Stimulated activated CD4-positive, alpha-beta T cell treated with anti-CD3 and anti-CD28 coated beads, Interleukin-15, amount 100 ng/mL, for 24 hours (primary cell): ENCODE measurements at places on chromosomes 11 and 22.

DNA sequence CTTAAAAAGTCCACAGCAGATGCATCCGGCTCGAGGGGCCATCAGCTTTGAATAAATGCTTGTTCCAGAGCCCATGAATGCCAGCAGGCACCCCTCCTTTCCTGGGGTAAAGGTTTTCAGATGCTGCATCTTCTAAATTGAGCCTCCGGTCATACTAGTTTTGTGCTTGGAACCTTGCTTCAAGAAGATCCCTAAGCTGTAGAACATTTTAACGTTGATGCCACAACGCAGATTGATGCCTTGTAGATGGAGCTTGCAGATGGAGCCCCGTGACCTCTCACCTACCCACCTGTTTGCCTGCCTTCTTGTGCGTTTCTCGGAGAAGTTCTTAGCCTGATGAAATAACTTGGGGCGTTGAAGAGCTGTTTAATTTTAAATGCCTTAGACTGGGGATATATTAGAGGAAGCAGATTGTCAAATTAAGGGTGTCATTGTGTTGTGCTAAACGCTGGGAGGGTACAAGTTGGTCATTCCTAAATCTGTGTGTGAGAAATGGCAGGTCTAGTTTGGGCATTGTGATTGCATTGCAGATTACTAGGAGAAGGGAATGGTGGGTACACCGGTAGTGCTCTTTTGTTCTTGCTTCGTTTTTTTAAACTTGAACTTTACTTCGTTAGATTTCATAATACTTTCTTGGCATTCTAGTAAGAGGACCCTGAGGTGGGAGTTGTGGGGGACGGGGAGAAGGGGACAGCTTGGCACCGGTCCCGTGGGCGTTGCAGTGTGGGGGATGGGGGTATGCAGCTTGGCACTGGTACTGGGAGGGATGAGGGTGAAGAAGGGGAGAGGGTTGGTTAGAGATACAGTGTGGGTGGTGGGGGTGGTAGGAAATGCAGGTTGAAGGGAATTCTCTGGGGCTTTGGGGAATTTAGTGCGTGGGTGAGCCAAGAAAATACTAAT lies 1.9 kb downstream of the NEAT1 start:
- peak; percentile 84 for DNase-seq

DNA sequence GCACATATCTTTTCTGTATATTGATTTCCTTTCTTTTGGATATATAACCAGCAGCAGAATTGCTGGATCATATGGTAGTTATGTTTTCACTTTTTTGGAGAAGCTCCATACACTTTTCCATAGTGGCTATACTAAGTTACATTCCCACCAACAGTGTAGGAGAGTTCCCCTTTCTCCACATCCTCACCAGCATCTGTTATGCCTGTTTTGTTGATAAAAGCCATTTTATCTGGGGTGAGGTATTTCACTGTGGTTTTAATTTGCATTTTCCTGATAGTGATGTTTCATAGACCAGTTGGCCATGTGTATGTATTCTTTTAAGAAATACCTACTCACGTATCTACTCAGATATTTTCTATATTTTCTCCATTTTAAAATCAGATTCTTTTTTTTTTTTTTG lies 419.3 kb upstream of the FAT3 start:
- DNase-seq = no peak

DNA sequence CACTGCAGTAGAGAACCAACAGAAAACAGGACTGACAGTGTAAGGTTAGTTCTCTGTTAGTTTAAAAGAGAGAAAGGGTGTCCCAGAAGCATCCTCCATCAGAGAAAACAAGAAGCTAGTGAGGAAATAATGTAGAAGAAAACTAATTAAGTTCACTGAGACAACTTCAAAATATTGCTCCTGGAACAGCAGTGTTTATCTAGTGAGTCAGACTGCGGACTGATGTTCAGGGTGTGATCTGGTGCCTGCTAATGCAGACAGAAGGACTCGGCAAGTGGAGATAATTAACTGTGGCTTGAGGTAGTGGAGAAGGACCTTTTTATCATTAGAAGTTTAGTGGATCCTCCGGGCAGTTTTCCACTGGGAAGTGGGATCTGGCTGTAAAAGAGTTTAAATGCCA lies 55.4 kb downstream of the CDON start:
- no peak for DNase-seq

DNA sequence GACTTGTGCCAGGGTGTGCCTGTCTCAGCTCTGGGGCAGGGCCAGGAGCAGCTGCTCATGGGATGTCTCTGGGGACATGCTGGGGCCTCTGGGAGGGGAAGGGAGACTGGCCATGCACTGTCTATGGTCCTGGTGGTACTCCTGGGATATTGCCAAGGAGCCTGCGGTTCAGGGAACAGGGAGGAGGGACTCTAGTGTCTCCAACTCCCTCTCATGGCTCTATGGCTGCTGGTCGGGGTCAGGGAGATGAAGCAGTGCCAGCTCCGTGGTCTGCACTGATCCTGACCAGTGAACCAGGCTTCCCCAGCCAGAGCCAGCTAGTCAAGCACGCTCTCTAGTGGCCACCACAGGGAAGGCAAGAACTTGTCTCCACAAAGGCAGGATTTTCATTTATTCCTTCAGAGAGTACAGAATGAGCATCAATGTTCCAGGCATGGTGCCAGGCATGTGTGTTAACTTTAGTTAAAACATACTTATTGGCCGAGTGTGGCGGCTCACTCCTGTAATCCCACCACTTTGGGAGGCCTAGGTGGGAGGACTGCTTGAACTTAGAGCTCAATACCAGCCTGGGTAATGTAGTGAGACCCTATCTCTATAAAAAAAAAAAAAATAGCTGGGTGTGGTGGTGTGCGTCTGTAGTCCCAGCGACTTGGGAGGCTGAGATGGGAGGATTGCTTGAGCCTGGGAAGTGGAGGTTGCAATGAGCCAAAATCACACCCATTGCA lies 2.5 kb upstream of the BEST1 start:
- DNase-seq = peak; percentile 77

- no peak for DNase-seq
These were observed 2.3 kb upstream of the APLNR start for GRCh38 chr11:57239348-57239747.

- no peak for DNase-seq
These were observed 19.4 kb upstream of the LRRC55 start for GRCh38 chr11:57162179-57162898.

DNA sequence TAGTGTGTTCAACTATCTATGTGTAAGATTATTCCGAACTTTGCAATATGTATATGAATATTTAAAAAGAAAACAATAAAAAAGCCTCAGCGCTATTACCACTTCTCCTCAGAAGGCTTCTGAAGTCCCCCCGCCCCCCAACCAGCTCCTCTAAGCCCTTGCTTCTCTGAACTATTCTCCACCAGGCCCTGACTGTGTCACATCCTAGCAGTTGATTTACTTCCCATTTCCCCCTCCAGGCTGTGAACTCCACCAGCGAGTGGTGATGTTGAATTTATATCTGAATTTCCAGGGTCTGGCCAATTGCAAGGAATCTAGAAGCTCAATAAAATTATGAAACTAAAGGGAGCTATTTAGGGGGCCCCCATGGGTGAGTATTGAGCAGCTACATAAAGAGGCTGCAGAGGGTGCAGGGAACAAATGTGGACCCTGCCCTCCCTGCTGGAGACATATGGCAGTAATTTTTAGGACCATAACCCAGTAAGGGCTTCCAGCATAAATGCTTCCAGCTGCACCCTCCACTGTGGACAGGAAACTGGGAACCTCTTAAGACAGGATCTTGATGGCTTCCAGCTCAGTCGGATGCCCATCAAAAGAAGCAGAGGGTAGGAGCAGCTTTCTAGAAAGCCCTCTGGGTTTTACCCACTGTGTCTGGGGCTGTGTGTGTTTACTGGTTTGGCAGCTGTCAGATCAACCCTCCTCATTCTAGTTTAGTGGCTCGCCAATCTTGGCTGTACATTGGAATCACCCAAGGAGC lies 81.4 kb downstream of the TIMP3 start:
- DNase-seq = no peak

- DNase-seq = no peak
These were observed 33.9 kb downstream of the ISX start for GRCh38 chr22:35099883-35100282.

DNA sequence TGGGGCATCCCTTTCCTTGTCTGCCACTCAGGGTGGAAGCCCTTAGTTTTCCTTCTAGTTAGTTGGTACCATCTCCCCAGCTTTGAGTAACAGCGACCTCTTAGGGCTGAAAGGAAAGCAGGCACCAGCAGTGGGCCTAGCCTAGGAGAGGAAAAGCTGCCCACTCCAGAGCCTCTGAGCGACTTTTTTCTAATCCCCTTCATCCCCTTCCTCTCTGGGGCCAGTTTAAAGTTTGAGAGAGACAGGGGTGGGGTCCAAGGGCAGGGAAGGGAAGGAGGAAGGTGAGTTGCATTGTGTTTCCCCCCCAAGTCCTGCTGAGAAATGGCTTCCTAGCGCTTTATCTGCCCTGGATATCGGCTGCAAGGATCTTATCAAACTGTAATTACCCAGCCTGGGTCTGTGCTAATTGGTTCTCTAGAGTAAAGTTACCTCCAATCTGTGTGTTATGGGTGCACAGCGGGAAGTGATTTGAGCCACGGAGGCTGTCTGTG lies 573.9 kb upstream of the CADM1 start:
- DNase-seq = no peak

DNA sequence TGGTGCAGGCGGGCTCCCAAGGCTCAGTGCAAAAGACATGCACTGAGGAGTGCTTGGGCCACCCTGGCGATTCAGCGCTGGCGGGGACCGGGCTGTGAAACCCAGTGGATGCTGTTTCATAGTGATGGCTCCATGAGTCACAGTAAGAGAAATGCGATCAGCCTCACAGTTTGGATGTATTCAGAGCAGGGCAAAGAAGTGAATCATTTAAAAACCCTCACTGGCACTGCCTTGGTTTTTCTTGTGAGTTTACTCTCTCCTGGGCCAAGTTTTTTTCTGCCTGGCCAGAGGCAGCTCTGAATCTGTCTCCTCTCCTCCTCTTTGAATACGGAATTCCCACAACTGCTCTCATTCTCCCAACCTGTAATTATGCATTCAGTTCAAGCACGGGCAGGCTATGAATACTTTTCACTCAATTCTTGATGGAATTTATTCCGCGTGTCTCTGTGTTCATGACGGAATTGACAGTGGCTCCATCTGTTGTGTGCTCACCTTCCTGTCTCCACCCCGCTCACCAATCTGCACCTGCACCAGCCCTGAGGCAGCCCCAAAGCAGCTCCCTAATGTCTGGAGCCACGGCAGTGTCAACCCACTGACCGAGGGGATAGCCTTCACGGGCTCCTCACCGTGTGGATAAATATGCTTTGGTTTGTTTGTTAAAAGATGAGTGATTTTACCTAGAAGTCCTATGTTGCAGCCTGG lies 14.9 kb downstream of the ADAMTS8 start:
- no peak for DNase-seq

GRCh38 chr11:58626934-58627483 lies 4.5 kb downstream of the CNTF start:
- no peak for DNase-seq

DNA sequence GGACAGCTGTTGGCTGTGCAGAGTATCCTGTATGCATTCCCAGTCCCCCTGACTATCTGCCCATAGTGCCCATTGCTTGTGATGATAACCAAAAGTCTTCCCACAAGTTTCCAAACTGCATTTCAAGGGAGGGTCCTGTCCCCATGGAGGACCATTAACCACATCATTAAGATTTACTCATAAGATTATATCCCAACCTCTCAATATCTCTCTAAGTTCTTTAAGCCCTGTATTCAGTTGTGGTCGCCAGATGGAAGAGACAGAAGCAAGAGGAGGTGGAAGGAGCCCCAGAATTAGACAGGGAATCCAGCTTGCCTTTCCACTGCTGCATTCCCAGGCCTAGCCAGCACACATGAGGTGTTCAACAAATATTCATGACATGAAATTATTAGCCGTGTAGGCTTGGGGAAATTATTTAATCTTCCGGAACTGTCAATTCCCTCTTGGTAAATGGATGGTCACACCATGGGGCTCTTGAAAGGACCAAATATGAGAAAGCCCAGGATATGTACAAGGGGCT lies 42.6 kb upstream of the TIMP3 start:
- DNase-seq = no peak

GRCh38 chr11:39990421-39990831 lies 1469.0 kb downstream of the LRRC4C start:
- DNase-seq = no peak

DNA sequence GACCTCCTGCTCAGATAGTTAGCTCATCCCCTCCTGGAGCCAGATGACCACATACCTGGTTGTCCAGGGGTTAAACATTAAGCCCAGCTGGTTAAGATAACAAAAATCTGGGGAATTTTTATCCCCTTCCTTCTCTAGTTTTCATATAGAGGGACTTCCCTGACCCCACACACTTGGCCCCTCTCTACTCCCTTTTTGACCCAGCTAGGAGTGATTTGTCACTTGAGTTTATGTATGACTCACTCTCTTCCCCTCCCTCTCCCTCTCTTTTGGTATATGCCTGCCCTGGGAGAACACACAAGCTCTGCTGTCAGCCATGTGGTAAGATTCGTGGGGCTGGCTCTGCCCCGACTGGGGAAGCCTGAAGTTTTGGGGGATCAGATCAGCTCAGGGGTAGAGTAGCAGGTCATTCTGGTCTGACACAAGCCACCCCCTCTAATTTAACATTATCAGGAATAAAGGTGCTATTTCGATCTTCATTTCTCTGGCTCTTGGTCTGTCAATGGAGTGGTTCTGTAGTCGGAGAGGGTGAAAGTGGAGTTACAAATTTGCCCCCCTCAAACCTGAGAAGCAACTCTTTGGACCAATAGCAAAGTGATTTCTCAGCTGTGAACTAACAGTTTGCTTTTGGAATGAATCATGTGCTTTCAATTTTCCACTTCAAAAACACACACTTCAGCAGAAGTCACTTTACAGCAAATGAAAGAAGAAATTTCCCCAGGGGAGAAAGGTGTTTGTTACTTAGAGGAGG lies 415.3 kb upstream of the CADM1 start:
- DNase-seq = peak; percentile 7

- DNase-seq = peak; percentile 19
These were observed 67.0 kb upstream of the IGLL5 start for GRCh38 chr22:22820626-22821025.

DNA sequence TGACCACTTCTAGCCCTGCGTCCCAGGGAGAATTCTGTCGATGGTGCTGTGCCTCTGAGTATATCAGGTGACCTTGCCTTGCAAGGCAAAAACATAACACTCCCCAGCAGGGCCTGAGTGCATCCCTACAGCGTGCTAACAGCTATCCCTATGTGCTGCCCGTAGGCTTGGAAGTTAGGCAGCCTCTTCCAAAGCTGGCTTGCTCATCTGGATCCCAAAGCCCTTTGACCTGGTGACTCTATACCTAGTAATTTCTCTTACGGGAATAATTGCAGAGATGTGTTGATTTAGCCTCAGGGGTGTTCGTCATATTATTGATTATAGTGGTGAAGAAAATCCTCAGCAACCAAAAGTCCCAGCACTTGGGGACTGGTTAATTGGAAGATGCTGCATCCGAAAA lies 32.6 kb upstream of the CRYBB3 start:
- DNase-seq = no peak

DNA sequence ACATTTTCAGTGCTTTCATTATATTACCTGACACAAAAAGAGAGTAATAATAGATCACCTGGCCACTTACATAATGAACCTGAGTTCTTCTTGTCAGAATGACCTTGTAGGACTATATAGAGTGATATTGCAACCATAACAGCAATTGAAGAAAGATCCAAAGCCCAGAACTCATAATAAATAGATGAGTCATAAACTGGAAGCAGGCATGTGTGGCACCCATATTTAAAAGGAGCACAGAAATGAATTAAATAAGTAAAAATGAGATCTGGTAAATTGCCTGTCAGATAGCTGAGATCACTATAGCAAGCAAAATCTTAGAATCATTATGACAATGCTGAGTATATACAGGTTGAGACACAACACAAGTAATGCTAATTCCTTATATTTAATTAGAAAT lies 331.8 kb downstream of the AASDHPPT start:
- no peak for DNase-seq

- DNase-seq = no peak
These were observed 1.4 kb downstream of the TNKS1BP1 start for GRCh38 chr11:57323167-57323854.

GRCh38 chr22:42970029-42970428 lies 44.9 kb downstream of the PACSIN2 start:
- DNase-seq = no peak
